ENCODE measurements at places on chromosomes 1 and 21. TPM values are rescaled to one million over a fixed set of nuclear protein-coding genes. Genes with fewer than 3 reads are reported as not detected.

DNA sequence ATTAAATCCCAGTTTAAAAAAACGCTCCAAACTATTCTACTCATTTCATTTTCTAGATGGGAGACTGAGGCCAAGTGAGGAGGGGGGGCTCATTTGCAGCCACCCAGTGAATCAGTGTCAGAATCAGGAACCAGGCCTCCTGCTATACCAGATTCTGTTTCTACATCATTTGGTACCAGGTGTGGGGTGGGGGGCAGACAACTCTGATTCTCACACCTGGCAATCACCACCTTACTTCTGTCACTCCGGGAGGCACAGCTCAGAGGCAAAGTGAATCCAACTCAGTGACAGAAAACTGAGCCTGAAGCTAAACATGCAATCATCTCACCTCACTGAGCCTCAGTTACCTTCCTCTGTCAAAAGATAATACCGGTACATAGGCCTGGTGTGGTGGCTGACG lies 23.5 kb upstream of the ID3 start:
- no peak for DNase-seq

GRCh38 chr1:11168731-11169130 lies 20.4 kb upstream of the ANGPTL7 start:
- DNase-seq = no peak

KRTAP11-1 gene
- not detected for total RNA-seq

GRCh38 chr1:230153641-230154296 lies 86.7 kb downstream of the GALNT2 start:
- DNase-seq = no peak

- no peak for DNase-seq
These were observed 188.3 kb downstream of the FGGY start for GRCh38 chr1:59485171-59485570.

Data from G401 (cell line).